Inflammatory macrophage treated with lipopolysaccharide for 1 hour (primary cell): ENCODE measurements at places on chromosomes 11 and 22.

DNA sequence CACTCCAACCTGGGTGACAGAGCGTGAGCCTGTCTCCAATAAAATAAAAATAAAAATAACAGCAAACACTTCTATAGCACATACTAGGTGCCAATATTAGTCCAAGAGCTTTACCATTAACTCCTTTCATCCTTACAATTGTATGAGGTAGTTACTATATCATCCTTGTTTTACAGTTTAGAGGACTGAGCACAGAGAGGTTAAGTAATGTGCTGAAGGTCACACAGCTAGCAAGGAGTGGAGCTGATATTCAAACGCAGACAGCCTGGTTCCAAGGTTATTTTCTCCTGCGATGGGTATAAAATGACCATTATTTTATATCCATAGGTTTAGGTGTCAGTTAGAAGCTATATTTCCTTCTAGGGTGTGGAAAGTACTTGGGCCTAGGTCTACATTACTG, 80.7 kb upstream of the LMO1 start:
- no peak for DNase-seq

DNA sequence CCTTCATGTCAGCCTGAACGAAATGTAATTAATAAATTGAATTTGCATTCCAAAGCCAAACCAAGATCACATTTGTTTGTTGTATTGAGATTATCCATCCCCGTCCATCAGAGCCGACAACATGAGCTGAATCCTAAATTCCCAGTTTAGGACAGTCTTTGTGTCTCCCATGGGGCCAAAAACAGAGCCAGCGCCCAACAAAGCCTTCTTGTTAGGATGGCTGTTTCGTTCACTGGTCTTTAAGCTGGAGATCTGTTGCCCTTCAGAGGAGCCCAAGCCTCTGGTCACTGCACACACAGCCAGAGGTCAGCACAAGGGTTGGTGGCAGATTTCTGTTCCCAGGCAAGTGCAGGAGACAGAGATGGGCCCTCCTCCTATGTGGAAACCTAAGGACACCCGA, 25.8 kb downstream of the DSCAML1 start:
- no peak for DNase-seq

DNA sequence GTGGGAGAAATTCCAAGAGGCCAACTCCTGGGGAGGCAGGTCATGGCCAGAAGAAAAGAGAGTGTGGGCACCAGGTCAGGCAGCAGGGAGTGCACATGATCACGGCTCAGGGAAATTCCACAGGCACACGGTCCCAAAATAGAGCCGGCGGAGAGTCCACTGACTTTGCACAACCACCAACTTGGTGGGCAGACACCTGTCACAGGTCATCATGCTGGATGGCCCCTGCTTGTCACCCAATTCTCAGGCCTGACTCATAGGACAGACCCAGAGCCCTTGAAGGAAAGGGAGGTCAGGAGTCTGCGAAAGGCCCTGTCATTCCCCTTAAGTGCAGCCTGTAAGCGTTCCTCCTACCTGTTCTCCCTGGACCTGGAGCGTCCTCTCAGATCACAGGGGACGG, 15.8 kb downstream of the APOL2 start:
- no peak for DNase-seq

DNA sequence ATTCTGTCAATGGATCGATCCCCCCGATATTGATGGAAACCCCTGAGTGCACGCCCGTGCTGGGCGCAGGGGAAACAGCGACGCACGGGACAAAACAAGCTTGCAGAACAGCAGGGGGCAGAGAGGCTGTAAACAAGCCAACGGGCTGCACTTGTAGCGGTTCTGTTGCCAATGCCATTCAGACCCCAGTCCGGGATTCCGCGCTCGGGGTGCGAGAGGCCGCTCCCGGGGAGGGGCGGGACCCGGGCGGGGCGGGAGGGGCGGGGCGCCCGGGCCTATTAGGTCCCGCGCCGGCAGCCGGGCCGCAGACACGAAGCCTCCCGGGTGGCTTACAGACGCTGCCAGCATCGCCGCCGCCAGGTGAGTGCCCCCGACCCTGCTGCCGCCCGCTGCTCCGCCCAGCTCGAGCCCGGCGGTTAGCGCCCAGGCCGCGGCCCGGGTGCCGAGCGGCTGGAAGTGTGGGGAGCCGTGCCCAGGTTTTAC, at the start of gene BIK:
Gene BIK (plus strand): TSS at position 307 of the 483 bp plus-strand sequence. CDS start 13,273 bp downstream, outside the sequence.
- no peak for DNase-seq

DNA sequence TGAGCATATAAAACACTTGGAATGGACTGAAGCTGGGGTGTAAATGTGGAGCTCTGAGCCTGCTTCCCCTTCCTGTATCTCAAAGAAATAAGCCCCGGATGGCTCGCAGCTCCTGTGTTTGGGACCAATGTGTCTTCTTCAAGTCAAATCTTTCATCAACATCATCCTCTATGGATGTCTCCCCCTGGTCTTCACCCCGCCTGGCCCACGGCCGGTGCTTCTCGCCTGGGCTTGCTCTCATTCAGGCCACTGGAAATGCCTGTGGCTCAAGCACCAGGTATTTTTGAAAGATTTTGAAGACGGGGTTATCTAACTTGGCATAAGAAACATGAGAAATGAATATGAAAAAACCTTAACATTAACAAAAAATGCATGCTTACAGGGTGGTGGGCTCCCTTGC, 769.8 kb downstream of the BRD1 start:
- DNase-seq, result no peak

- DNase-seq, result no peak
Observed at GRCh38 chr11:14746857-14747395, 103.3 kb downstream of the PDE3B start.
